Activated CD4-positive, alpha-beta T cell treated with anti-CD3 and anti-CD28 coated beads for 1 hour (primary cell): ENCODE measurements at places on chromosomes 3 and 15.

GRCh38 chr3:65729555-65729954 is 309.2 kb downstream of the MAGI1 start:
- no peak for DNase-seq

- no peak for DNase-seq
Observed at GRCh38 chr3:69542805-69543429, 157.0 kb upstream of the FRMD4B start.

GRCh38 chr3:123390865-123391600 is 57.9 kb downstream of the ADCY5 start:
- no peak for DNase-seq

DNA sequence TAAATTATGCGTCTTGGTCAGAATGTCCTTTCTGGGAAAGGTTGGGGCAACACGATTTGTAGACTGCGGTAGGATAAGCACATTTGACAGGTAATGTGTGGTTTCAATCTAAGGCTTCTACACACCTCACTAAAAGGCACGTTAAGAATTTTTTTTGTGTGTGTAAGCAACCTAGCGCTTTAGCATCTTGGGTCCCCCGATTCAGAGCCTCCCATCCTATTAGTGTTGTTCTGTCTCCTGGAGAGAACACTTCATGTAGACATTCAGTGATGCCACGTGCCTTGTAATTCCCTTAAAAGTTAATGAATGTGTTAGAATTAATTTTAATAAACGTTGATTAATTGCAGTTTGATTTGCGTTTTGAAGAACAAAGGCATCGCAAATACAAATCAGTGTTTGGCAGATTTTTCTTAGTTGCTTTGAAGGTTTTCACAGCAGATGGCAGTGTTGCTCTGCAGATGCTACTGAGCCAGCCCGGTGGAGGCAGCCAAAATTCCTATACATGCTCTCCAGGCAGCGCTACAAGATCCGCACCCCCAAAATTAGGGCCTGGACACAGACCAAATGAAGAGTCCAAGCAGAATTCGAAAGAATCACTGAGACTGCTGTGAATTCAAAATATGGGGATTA is 63.5 kb downstream of the OTOL1 start:
- DNase-seq = no peak
